Activated CD4-positive, alpha-beta memory T cell treated with anti-CD3 and anti-CD28 coated beads for 36 hours (primary cell): ENCODE measurements at places on chromosomes 4 and X. TPM values are rescaled to one million over a fixed set of nuclear protein-coding genes. Genes with fewer than 3 reads are reported as not detected.

GRCh38 chr4:107625391-107625902, 94.6 kb downstream of the PAPSS1 start:
- peaks cover 38% of the 10 kb centered on the region for H3K36me3 ChIP-seq
- H3K4me1 ChIP-seq = no peaks in the 10 kb centered on the region
- no peaks in the 10 kb centered on the region for H3K27me3 ChIP-seq
- no peak overlapping the region for H3K4me3 ChIP-seq

- DNase-seq = no peak
- H3K4me3 ChIP-seq = no peak overlapping the region
- no peaks in the 10 kb centered on the region for H3K27me3 ChIP-seq
- no peaks in the 10 kb centered on the region for H3K36me3 ChIP-seq
These were observed 95.0 kb downstream of the BANK1 start for GRCh38 chr4:101885574-101885973.

DNA sequence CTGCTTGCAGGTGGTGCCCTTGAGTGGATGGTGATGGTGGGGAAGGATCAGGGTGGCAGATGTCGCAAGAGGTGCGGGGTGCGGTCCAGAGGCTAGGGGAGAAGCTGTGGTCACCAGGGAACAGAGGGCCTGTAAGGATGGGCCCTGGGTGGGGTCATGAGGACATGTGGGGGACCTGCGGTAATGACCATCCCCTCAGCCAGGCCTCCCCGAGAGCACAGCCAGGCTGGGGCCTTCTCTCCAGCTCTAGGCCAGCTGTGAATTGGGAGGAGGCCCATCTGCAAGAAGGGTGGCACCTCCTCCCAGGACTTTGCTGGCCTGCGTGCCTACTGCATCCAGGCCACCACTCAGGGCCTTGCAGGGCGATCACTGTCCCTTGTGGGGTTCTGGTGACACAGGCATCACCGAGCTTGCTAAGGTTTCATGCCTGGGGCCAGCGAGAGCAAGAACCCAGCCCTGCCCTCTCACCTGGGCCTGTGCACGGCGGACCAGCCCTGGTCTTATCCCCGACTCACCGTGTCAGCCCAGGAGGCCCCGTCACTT, 34.1 kb upstream of the MXD4 start:
- H3K4me1 ChIP-seq = peaks cover 14% of the 10 kb centered on the region
- DNase-seq = no peak
- no peak overlapping the region for H3K4me3 ChIP-seq
- no peaks in the 10 kb centered on the region for H3K36me3 ChIP-seq

- peak; percentile 51 for DNase-seq
- no peak overlapping the region for H3K4me3 ChIP-seq
- H3K36me3 ChIP-seq = peaks cover 19% of the 10 kb centered on the region
- H3K27ac ChIP-seq = no peak overlapping the region
- no peaks in the 10 kb centered on the region for H3K27me3 ChIP-seq
- peaks cover 55% of the 10 kb centered on the region for H3K4me1 ChIP-seq
These were observed 58.0 kb downstream of the SEPTIN11 start for GRCh38 chr4:77007358-77008230.

DNA sequence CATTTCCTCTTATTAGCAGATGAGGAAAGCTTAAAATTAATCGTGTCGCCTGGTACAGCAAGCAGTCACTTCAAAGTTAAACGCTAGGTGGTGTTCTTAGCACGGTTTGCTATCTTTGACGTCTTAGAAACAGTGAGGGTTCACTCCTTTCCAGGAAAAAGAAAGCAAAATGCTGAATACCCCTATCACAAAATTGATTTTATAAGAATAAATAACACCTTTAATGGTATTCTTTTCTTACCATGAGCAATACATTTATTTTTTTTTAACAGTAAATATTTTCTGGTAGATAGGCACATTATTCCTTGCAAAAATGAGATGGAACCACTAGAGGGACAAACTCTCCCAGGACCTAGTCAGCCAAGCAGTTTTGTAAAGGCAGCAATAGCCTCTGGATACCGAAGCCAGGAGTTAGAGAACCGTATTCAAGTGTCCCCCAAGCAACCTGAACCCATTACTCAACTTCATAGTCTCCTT, 153.9 kb downstream of the KDR start:
- no peaks in the 10 kb centered on the region for H3K36me3 ChIP-seq
- DNase-seq = no peak
- H3K27me3 ChIP-seq = peaks cover 1% of the 10 kb centered on the region
- H3K27ac ChIP-seq = no peak overlapping the region
- no peaks in the 10 kb centered on the region for H3K4me1 ChIP-seq

- H3K4me1 ChIP-seq = peaks cover under 1% of the 10 kb centered on the region
- no peak for DNase-seq
- no peaks in the 10 kb centered on the region for H3K36me3 ChIP-seq
- no peak overlapping the region for H3K27ac ChIP-seq
These were observed 261.2 kb upstream of the GPC4 start for GRCh38 chrX:133676344-133677122.

GRCh38 chr4:189815404-189816192, 125.1 kb upstream of the FRG1 start:
- H3K36me3 ChIP-seq = no peaks in the 10 kb centered on the region
- H3K27ac ChIP-seq = no peak overlapping the region
- H3K4me3 ChIP-seq = no peak overlapping the region
- no peak for DNase-seq

DNA sequence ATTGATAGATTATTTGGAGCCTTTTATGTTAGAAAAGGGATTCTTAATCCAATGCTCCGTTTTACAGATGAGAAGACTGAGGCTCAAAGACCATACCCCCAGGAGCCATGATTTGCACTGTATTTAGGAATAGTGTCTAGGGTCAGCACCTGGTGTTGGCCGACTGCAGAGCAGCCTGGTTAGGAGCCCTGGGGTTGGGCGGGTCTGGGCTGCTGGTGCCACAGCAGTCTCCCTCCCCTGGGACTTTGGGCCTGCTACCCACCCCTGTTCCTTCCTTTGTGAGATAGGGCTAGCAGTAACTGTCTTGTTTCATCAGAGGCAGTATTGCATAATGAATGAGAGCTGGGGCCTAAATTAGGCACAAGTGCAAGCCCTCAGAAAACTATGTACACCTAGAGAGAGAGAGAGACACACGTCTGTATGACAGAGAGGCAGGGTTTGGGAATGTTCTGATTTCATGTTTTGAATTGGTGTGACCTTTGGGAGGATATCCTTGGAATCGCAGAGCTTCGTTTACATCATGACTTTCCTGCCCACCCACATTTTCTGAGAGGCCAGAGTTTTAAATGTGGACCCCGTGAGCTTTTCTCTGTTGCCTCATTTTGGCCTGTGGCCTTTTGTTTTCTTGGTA, 111.7 kb downstream of the PTTG2 start:
- H3K4me3 ChIP-seq = no peak overlapping the region
- H3K27ac ChIP-seq = no peak overlapping the region
- DNase-seq = no peak
- peaks cover 15% of the 10 kb centered on the region for H3K36me3 ChIP-seq
- peaks cover 45% of the 10 kb centered on the region for H3K4me1 ChIP-seq

DNA sequence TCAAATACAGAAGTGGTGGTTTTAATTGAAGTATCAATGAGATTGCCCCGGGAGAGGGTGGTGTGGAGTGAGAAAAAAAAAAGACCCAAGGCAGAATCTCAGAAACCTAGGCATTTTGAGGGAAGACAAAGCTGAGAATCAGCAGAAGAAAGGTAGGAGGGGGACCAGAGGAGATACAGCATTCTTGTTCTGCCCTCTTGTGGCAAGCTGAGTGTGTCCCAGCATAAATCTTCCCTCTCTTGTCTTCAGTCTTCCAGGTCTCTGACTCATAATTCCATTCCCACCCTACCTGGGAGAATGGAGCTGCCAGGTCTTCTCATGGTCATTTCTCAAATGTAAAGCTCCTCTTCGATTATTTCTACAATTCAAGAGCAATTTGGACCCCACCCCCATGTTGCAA, 32.7 kb upstream of the MAGED1 start:
- H3K36me3 ChIP-seq = peaks cover 29% of the 10 kb centered on the region

DNA sequence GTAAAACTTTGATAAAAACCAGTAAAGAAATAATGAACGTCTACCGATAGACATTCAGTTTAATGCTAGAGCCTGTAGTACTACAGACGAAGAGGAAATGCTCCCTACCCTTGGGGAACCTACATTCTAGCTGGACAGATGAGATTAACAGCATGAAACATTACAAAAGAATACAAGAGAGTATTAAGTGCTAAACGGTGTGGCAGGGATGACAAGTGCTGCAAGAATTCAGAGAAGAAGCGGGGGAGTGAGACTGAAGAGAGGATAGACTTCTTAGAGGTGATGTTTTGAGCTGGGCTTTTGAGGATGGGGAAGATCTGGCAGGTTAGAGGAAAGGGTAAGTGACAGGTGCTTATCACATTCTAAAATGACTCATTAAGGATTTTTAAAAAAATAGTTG, 52.6 kb upstream of the ESX1 start:
- DNase-seq = no peak
- no peak overlapping the region for H3K27ac ChIP-seq
- no peaks in the 10 kb centered on the region for H3K36me3 ChIP-seq
- H3K4me3 ChIP-seq = no peak overlapping the region

DNA sequence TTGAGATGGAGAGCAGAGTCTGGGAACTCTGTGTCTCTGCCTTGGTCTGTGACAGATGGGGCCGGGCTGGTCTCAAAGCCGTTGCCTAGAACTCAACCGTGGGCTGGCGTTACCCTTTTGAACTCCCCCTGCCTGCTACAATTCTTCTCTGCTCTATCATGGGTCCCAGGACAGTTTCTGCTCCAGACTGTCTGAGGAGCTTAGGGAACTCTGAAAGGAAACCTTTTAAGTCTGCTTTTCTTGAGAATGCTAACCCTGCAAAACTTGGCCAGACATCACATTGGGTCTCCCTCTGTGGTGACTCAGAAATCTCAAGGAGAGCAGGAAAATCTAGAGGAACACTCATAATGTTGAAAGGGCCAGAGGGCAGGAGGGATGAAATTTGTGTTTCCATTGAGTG, 240.6 kb downstream of the CBR4 start:
- H3K4me1 ChIP-seq = no peaks in the 10 kb centered on the region
- DNase-seq = no peak
- no peak overlapping the region for H3K27ac ChIP-seq
- H3K27me3 ChIP-seq = peaks cover 5% of the 10 kb centered on the region
- no peak overlapping the region for H3K4me3 ChIP-seq

- no peaks in the 10 kb centered on the region for H3K4me1 ChIP-seq
- H3K27me3 ChIP-seq = no peaks in the 10 kb centered on the region
- H3K4me3 ChIP-seq = no peak overlapping the region
- H3K27ac ChIP-seq = no peak overlapping the region
- DNase-seq = no peak
- H3K36me3 ChIP-seq = no peaks in the 10 kb centered on the region
These were observed 36.7 kb downstream of the LANCL3 start for GRCh38 chrX:37608156-37608555.

Gene HSD17B13
- total RNA-seq = not detected

Gene TBC1D8B
- 2.2 TPM for total RNA-seq

Gene USP17L28
- not detected for total RNA-seq

Gene PORCN
- 7.1 TPM for total RNA-seq

Gene TBC1D9
- total RNA-seq = not detected

Gene TRIM61
- 1.0 TPM for total RNA-seq

Gene CASP3
- 54.4 TPM for total RNA-seq

Gene SPANXA2
- total RNA-seq = not detected

Gene FGG
- total RNA-seq = not detected

Gene MTMR8
- 5.8 TPM for total RNA-seq
